ENCODE measurements at places on chromosomes 4 and X.

DNA sequence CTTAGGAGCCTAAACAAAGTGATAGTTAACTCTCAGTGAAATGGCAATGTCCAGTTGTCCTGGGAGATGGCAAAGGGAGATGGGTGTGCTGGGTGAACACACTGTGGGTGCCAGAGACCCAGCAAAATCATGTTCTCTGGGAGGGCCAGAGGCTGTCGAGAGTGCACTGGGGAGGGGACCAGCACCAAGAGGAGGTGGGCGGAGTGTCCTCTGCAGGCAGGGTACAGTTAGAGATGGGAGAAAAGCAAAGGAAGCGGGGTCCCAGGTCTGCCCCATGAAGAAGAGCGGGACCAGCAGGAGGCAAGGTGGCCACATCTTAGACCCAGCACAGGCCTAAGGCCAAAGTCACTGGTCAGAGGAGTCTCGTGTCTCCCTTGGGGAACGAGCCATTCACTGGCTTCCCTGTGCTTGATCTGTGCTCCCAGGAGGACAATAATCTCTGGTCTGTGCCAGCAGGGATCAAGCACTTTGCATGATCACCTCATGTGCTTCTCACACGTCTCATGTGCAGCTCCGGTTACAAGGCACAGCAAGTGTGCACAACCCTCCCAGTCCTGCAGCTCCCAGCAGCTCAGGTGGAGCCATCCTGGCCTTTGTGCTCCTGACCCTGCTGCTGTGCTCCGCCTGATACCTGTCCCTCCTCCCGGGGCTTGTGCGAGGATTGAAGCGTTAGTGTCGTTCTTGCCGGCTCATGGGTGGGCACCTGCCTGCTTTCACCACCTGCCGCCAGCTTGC is 100.9 kb downstream of the FAM53A start:
- DNase-seq = no peak

DNA sequence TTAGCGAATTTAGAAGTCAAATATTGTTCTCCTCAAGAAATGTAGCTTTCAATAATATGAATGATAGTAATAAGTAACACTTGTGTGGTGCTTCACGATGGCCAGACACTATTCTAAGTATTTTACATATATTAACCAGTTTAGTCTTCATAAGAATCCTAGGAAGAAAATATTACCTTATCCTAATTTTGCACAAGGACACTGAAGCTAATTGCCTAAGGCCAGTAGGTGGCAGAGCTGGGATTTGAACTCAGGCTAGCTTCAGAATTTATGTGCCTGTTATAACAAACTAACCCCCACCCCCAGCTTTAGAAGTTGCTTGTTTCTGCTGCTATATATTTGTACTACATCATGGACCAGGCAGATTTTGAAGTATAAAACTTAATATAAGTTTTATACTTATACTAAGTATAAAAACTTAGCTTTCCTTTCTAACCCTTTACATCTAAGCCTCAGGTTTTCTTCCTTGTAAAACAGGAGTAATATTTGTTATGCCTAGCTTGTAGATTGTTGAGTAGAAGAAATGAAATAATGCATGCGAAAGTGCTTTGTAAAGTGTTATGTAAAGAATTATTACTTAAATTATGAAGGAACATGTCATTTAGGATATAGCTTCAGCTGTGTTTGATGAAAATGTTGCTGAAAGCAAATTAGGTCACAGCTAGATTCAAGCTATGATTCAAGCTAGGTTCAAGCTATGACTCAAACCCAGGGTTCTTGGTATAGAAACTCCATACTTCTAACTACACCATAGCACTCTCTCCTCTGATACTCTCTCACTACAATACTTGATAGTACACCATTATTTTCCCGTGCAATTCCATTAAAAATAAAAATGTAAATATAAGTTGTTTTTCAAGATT is 4.2 kb upstream of the CDS1 start:
- peak; percentile 67 for DNase-seq

- DNase-seq = no peak
Observed at GRCh38 chr4:5785806-5786680, 75.0 kb downstream of the EVC start.

DNA sequence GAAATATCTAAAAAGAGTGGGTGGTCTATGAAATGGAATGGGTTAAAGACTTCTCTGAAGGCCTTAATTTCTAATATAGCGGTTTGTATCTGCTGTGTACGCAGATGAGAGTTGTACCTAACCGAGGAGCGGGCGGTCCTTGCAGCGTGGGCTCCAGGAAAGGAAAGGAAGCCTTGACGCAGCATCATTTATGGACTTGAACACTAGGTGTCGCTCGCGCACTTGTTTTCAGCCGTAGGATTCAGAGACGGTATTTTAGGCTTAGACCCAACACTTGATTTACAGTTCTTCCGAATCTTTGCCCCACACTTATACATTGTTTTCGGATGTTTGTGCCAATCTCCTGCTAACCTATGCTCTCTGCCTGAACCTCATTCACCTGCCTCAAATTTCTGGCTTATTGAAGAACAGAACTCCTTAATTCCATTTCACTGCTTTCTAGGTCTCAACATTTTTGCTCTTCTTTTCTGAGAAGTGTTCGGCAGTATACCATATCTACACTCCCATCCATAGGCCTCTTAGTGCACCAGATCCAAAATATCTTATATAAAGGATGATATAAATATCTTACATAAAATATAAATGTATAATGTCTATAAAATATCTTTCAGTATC is 48.9 kb upstream of the AADAT start:
- peak; percentile 72 for DNase-seq

DNA sequence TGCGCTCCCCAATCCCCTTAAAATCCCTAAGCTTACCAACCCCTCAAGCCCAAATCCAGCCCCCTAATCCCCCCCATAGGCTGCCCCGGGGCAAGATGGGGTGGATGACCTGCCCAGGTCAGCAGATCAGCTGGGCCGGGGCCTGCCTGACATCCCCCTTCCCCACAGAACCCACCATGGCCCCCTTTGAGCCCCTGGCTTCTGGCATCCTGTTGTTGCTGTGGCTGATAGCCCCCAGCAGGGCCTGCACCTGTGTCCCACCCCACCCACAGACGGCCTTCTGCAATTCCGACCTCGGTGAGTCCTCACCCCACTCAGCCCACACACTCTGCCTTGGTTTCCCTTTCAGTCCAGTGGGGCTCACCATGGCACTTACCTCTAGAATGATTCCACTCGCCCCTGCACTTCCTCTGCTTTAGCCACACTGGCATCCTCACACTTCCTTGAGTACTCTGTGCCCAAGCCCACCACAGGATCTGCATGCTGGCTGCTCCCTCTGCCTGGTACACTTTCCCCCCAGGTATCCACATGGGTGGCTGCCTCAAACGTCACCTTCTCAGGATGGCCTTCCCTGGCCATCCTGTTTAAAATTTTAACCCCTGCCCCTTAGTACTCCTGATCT is 1.1 kb downstream of the TIMP1 start:
- no peak for DNase-seq

DNA sequence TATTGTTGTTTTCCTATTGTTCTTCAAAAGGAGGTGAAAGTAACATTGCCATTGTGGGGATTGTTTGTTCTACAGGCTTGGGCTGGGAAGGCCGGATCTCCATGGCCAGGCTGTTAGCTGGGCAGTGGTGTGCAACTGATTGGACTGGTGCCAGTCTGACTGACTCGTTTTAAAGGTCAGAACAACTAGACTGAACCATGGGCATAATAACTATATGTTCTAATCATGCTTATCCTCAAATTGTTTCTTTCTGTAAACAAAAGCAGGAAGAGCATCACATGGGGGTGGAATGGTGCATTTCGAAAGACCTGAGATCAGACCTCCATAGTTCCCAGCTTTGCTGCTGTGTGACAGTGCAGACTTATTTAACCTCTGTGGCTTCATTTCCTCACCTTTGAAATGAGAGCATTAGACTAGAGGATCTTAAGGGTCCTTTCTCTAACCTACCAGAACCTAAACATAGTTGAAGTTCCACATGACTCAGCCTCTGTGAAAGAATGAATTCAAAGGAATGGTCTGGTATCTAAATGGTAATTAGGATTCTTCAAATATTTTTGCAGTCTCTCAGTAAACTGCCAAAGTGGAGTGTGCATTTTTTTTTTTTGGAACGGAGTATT is 66.7 kb upstream of the PGRMC2 start:
- no peak for DNase-seq
